ENCODE measurements at places on chromosomes 12 and 14.

DNA sequence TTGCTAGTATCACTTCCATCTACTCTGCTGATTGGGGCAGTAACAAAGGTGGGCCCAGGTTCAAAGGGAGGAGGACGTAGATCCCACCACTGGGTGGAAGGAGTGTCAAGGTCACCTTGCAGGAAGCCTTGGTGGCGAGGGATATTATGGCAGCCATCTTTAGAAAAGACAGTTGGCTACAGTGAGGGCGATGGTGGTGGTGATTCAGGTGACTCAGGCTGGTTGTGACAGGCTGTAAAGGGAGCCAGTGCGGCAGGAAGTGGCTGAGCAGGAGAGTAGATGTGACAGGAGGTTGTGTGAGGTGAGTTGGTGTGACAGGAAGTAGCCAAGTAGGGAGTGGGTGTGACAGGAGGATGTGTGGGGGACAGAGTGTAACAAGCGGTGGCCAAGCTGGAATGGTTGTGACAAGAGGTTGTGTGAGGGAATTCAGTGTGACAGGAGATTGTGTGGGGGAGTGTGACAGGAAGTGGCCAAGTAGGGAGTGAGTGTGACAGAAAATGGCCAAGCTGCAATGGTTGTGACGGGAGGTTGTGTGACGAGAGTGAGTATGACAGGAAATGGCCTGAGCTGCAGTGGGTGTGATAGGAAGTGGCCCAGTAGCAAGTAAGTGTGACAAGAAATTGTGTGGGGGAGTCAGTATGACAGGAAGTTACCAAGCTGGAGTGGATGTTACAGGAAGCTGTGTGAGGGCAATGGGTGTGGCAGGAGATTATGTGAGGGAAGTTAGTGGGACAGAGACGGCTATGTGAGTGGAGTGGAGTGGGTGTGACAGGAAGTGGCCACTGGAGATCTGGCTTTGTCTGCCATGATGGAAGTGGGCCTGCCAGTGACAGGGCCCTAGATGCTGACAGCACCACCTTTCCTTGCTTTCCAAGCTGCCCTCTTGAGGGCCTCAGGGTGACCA lies 136.5 kb upstream of the MYL2 start:
- ATAC-seq, result no peak

DNA sequence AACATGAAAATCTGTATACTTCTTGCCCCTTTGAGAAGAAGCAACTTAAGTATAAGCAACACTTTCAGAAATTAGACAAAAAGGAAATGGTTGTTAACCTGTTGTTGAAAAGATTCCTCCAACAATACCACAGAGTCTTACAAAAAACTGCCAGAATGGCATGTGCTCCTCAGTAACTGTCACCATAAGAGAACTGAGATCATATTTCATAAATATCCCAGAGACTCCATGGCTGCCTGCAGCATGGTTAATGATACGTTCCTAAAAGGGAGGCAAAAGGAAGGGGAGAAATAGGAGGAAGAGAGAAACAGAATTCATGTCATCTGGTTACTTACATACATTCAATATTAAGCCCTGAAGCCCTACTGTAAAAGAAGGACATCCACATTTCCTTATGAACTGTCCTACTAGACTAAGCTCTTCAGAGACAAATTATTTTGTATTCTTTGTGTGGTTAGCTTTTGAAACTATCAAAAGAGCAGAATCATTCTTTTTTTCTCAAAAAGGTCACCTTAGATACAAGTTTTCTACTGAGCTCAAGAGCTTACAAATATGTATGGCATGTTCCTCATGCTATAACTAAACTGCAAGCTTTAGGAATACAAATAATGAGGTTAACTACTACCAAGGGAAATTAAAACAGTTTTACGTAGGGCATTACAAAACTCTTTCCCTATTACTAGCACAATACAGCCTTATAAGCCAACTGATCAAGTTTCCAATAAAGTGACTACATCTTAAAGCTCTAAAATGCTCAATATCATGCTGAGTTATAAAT lies 37.8 kb downstream of the ERGIC2 start:
- ATAC-seq, result no peak

DNA sequence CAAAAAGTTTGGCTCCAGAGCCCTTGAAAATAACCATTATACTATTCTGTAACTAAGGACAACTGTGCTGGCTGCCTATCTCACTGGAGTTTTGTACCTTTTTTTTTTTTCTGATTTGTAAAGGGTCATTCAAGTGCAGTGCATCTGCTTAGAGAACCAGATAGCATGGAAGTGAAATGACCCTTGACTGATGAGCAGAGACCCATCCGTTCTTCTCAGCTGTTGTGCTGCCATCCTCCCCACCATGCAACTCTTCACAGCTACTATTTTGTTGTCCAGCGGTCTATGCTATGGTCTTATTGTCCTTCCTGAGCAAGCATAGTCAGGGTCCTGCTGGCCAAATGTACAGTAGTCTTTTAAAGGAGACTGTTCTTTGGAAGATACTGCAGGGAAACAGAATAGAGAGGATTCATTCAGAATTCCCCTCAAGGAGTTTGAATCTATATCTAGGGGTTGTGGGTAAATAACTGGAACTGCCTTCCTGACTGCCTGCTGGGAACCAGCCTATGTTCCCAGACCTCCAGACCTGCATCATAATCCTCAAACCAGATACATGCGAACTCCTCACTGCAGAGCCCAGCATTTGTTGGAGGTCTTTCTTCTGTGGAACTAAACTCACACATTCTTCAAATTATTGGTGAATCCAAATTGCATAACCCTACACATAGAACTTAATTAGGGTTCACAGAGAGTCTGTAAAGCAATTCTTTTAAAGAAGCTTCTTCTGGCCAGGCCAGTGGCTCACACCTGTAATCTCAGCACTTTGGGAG lies 41.1 kb downstream of the GPR19 start:
- ATAC-seq, result no peak

- ATAC-seq, result peak; percentile 55
Measured at GRCh38 chr14:85250414-85251189, 279.3 kb upstream of the FLRT2 start.

- no peak for ATAC-seq
Measured at GRCh38 chr14:81400202-81400678, at the start of gene STON2. TSS of gene STON2 (minus strand) at chr14:81400324. CDS start at chr14:81398382, 1,942 bp downstream.

DNA sequence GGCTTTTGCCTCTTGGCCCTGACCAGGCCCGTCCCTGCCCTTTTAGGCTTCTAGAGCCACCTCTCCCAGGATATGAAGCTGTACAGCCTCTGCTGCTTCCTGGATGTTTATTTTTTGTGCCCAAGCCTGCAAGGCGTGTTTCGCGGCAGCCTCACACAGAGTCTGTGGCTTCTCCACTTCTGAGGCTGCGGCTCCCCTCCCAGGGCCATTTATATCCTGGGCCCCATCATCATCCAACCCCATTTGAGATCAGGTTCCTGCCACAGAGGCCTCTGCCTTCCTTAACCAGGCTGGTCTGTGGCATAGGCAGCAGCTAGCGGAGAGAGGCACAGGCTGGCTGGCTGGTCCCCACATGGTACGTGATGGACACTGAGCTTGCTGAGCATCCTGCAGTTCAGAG lies 114.1 kb upstream of the PWP1 start:
- no peak for ATAC-seq

DNA sequence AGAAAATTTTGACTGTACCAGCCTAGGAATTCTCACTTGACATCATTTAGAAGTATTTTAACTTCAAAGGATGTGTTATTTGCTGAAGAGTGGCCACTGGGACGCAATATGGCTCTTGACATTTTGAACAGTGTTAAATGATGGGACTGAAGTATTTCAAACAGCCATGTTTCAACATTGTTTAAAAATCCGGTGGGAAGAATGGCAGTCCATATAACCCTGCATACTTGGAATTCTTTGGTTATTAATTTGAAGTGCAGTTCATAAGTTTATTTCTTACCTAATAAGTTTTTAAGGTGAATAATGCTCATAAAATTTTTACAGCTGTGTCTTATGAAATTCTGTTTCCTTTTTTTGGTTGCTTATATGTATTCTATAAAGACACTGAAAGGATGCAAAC lies 8.3 kb downstream of the TMTC2 start:
- no peak for ATAC-seq

- ATAC-seq, result no peak
Measured at GRCh38 chr12:121800694-121801594, 2.9 kb upstream of the SETD1B start.
